ENCODE measurements at places on chromosomes 11 and 22.
A peak's percentile ranks its signal among the peaks of the same experiment; 100 is the strongest.

GRCh38 chr11:111937844-111938243, 701 bp downstream of the DIXDC1 start:
- no peak for DNase-seq

- DNase-seq: no peak
Measured at GRCh38 chr11:86957976-86958646, 2.9 kb upstream of the FZD4 start.

- DNase-seq: no peak
Measured at GRCh38 chr11:75398906-75399305, 412 bp upstream of the RPS3 start.

GRCh38 chr22:46900549-46900948, 138.1 kb downstream of the TBC1D22A start:
- no peak for DNase-seq

GRCh38 chr11:2517386-2518064, 72.7 kb downstream of the KCNQ1 start:
- no peak for DNase-seq

GRCh38 chr11:60206616-60207015, 23.7 kb upstream of the MS4A6A start:
- no peak for DNase-seq

GRCh38 chr11:44572436-44572835, 7.0 kb downstream of the CD82 start:
- no peak for DNase-seq

DNA sequence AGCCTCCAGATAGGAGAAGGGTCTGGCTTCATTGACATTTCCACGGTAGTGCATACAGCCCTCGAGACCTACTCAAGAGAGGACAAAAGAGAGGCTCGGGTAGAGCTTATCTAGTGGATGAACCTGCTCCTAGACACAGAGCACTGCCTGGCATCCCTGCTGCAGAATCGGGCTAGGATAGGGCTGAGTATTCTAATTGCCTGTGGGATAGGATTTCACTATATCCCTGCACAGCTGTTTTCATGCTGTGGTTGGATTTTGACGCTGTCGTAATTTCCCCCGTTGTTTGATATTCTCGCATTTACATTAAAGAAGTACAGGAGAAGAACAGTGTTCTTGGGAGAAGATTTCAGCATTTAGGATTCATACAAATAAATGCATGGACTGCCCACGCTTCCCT, 107.8 kb downstream of the KIRREL3 start:
- DNase-seq: no peak

DNA sequence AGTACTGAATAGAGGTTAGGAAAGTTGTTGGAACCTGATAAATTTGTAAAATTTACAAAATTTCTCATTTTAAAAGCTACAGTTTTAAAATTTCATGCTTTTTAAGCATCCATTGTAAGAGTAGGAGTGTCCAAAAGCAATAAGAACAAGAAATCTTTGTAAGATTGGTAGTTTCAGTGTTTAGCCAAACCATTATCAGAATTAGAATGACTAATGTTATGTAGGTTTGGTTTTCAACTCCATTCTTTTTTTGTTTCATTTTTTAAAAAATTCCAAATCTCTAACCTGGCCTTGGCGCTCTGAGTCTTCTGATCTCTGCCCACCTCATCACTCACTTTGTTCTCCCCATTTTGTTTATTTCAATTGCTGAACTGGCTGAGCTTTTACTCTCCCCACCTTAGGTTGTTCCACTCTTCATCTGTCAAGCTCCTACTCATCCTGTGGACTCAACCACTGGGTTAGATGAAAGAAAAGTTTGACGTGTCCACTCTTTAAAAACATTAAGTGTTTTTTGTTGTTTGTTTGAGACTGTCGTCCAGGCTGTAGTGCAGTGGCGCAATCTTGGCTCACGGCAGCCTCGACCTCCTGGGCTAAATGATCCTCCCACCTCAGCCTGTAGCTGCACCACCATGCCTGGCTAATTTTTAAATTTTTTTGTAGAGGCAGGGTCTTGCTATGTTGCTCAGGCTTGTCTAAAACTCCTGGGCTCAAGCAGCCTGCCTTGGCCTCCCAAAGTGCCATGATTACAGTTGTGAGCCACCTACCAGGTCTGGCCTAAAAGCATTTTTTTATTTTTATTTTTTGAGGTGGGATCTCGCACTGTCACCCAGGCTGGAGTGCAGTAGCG, 14.0 kb downstream of the EP300 start:
- DNase-seq: no peak

- DNase-seq: no peak
Measured at GRCh38 chr22:19845054-19845722, 9.5 kb downstream of the GNB1L start.

- DNase-seq: peak; percentile 94
Measured at GRCh38 chr22:37077802-37078448, 26.4 kb downstream of the KCTD17 start.

DNA sequence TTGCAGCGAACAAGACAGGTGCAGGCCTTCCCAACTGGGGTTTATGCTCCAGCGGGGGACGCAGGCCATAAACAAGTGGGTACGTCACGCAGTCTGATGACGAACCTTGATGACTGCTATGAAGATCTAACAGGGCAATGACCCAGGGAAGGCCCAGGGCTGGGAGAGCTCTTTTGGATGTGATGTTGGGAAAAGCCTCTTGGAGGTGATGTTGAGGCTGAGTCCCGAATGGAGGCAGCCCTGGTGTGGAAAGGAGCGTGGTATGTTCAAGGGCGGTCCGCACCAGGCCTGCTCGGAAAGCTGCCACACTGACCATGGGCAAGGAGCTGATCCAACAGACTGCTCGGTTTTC, 5.8 kb downstream of the FADS2 start:
- DNase-seq: no peak

GRCh38 chr11:117921456-117921855, 7.7 kb downstream of the TMPRSS13 start:
- no peak for DNase-seq

DNA sequence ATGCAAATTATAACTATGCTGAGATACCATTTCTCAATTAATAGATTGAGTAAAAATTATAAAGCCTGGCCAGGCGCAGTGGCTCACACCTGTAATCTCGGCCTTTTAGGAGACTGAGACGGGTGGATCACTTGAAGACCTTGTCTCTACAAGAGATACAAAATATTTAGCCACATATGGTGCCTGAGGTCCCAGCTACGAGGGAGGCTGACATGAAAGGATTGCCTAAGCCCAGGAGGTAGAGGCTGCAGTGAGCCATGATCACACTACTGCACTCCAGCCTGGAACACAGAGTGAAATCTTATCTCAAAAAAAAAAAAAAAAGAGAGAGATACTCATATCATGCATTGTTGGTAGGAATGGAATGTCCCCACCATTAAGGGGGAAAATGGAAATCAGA, 142.4 kb downstream of the RCN1 start:
- DNase-seq: no peak

DNA sequence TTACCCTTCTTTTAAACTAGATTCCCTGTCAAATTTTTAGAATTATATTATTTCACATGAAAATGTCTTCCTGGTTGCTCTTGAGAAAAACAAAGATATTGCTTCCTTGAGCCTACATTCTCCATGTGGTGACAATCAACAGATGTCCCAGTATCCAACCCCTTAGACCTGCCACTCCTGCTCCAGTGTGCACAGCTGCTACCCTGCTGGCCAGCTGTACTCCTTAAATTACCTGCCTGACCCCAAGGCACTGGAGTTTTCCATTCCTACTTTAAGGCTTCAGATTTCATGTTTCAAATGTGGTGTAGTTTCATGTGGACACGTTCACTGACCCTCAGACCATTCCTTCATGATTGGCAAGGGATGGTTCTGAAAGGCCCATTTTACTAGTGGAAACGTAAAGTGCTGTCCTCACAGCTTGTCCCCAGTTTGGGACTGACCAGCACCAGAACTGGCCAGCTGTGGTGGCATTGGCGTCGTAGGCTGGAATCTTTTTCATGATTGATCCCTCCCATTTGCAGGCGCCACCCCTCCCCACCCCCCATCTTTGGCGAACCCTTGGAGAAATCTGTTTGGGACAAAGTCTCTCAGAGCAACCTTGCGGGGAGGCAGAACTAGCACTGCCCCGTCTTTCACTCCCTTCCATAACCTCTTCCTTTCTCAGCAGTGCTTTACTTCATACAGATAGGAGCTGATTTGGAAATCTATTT, 123.5 kb downstream of the DBX1 start:
- no peak for DNase-seq

- no peak for DNase-seq
Measured at GRCh38 chr22:30405731-30406130, 8.9 kb downstream of the SEC14L2 start.

DNA sequence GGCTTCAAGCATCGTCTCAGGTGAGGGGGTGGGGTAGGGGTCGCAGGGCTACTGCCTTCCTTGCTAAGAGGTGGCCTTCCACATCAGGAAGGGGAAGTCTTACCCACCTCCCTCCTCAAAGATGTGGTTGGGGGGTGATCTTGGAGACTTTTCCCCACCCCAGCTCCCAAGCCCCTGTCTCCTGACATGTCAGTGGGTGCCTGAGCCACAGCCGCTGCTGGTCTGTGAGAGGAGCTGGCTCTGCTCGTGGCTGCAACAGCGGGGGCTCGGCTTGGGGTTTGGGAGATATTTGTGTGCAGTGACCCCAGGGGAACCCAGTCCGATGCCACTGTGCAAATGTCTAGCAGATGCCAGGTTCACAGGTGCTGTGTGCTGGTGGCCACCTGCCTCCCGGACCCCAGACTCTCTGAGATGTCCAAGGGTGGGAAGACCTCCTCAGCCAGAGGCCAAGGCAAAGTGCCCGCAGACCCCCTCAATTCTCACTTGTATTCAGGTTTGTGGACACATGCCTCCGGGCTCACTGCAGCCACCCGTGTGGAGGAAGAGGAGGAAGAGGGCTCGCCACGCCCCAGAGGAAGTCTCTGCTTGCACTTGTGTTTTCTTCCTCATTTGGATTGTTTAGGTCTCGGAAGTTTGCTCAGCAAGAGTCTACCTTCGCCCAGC, 1.9 kb downstream of the KCNQ1 start:
- DNase-seq: no peak

DNA sequence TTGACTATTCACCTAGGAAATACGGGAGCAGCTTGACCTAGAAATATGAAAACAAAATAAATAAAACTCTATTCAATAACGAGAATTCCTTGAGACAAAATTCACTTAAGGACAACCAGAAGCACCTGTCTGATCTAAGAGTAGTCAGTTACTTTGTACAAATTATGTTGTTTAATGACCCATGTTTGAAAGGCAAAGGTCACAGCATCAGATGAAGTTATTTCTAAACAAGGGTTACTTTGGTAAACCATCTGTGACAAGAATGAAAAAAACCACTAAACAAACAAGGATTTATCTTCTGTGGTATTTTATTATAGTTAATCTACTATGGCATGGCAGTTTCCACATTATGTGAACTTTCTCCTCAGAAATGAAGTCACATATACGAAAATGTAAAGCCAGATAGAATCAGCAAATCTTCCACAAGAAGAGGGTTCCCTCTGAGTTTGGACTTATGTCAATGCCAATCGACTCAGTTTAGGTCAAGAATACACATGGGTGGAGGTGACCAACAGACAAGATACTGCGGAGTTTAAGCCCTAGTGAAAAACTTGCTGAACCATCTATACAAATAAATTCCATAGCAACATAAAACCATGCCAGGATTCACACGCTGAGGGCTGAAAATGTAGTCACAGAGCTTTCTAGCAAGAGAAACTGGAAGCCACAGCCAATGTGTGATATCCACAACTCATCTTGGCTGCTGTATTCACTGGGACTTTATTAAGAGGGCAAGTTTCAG, 53.4 kb downstream of the NCAPD3 start:
- DNase-seq: no peak

DNA sequence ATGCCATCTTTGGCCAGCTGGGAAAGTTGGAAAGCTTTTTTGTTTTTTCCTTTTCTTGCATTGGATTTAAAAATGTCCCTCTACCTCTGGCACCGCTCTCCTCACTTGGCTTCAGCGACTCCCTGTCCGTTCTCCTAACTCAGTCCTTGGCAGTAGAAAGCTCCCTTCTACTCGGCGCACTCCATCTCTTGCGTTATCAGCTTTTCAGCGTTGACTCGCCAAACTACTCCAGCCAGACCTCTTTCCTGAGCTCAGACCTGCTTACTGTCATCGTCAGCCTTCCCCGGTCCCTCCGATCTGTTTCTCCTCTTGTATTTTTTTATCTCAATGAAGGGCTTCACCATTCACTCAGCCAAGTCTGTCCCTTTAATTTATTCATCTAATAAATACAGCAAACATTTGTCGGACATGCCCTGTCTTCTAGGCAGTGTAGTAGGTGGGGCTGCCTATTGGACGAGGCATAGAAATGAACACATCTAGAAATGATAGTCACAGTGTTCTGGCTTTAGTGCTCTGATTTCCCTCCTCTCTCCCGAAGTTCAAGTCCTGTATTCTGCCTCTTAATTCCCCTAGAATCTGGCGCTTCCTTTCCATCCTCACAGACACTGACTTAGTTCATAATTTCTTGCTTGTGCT, 839 bp downstream of the CEP164 start:
- no peak for DNase-seq

GRCh38 chr11:72091292-72091691, 10.6 kb downstream of the LRRC51 start:
- DNase-seq: peak; percentile 49

GRCh38 chr22:42364604-42365110, 67.5 kb downstream of the NFAM1 start:
- DNase-seq: no peak

- peak; percentile 38 for DNase-seq
Measured at GRCh38 chr11:122215244-122215992, 99.4 kb upstream of the BLID start.

GRCh38 chr11:111538407-111539114, 2.0 kb upstream of the LAYN start:
- no peak for DNase-seq

GRCh38 chr22:29267462-29267857, 321 bp downstream of the RHBDD3 start:
- DNase-seq: no peak

GRCh38 chr11:132535830-132536229, 996.5 kb downstream of the OPCML start:
- DNase-seq: no peak

DNA sequence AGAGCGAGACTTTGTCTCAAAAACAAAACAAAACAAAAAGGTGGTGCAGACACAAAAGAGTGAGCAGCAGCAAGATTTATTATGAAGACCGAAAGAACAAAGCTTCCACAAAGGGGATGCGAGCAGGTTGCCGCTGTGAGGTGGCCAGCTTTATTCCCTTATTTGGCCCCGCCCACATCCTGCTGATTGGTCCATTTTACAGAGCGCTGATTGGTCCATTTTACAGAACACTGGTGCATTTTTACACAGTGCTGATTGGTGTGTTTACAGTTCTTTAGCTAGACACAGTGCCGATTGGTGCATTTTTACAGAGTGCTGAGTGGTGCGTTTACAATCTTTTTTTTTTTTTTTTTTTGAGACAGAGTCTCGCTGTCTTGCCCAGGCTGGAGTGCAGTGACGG, 77.4 kb downstream of the CECR2 start:
- DNase-seq: no peak

DNA sequence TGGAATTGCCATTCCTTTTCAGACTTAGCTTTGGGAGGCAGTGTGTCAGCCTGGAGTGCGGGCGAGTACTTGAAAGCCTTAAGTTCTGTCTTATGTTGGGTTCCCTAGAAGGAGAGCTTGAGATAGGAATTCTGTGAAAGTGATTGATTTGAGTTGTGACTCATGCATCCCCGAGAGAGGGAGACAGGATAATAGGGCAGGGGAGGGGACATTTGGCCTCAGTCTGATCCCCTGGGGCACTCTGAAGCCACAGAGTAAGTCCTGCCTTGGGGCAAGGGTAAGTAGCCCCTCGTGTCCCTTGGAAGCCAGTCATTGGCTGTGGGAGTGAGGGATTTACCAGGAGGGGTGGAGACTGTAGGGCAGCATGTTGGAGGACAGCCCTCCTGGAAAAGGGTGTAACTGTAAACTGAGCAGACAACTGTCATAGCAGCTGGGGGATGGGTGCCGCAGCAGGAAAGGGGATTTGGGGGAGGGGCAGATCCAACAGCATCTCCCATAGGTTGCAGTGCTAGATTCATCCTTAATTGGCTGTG, 44.0 kb downstream of the KIAA1671 start:
- DNase-seq: no peak

Measured in activated CD4-positive, CD25-positive, alpha-beta regulatory T cell treated with anti-CD3 and anti-CD28 coated beads, Interleukin-2, amount 50 U/mL, for 72 hours (primary cell).